Activated naive CD4-positive, alpha-beta T cell treated with anti-CD3 and anti-CD28 coated beads for 36 hours (primary cell): ENCODE measurements at places on chromosomes 11 and 22. TPM values are rescaled to one million over a fixed set of nuclear protein-coding genes. Genes with fewer than 3 reads are reported as not detected.

DNA sequence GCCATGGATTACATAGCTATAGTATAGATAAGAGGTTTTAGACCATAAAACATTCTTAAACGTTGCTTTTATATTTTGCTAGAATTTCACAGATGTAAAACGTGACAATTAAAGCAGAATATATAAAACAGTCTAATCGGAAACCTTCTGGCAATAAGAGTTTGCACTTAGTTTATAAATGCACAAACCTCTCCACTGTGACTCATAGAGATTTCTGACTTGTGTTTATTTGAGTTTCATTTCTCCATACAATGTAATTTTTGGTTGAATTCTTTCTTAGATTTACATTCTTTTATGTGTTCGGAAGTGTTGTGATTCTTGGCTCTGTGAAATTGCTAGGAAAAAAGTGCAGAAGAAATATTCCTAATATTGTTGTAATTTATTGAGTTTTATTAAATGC is 288.7 kb upstream of the CTSC start:
- no peak for DNase-seq

DNA sequence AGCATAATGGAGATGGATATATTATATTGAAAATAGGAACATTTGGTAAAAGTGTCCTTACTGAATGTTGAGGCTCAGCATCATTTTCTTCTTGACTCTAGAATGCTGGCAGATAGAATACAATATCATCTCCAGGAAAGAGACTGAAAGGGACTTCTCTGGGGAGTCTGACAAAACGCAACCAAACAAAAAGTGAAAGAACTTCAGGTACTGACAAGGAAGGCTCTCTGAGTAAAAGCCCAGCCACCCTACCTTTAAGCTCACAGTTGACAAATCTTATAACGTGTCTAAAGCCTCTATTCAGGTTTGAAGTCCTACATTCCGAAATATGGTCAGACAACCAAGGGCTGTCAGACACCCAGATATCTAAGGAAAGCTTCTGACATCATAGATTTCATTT is 590.8 kb downstream of the SOX6 start:
- no peak for DNase-seq

The RFPL1 gene
- not detected for total RNA-seq

The DCHS1 gene
- total RNA-seq = 0.88 TPM

DNA sequence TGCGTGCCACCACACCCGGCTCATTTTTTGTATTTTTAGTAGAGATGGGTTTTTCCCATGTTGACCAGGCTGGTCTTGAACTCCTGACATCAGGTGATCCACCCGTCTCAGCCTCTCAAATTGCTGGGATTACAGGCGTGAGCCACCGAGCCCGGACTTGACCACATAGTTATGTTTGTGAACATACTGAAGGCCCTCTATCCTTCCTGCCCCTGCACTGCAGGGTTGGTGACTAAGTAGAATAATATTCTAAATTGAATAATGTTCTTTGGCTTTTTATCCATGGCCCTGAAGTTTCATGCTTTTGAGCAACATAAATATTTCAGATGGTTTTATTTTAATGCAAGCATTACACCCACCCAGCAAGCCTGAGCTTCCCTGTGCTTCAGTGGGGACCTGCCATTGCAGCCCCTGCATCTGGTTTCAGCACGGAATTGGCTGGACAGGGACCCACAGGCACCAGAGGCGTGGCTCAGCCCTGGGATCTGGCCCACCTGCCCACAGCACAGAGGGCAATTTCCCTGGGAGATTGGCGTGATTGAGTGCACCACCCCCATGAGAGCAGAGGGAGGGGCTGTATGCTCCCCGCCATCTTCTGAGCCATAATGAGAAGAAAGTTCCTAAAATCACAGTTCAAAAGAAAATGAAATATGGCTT is 460.5 kb downstream of the BRD1 start:
- DNase-seq = no peak

DNA sequence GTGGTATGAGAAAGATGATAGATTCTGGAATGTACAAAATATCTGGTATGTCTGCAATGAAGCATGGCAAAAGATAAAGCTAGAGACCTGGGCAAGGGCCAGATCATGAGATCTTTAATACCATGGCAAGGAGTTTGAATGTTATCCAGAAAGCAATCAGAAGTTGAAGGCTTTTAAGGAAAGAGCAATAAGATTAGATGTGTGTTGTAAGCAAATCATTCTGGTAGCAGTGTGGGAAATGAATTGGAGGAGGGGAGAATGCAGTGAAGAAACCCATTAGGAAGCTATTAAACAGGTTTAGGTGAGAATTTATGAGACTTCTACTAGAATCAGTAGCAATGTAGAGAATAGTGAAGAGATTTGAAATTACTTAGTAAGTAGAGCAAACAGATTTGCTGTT is 32.2 kb upstream of the SYT9 start:
- no peak for DNase-seq

DNA sequence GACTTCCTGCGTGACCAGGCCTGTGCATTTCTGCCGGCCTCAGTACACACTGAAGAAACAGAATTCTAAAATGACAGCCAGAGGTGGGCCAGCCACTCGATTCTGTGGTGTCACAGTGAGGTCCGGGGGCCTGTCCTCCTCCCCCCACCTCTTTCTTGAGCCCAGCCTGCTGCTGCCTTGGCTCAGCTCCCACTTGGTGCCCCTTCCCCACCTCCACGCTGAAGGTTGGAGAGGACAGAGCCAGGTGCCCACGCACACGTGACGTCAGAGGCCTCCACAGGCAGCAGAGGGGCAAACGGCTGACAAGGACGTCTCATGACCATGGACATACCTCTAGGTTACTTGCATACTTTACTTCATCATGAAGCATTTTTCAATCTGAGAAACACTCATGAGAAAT is 78.0 kb upstream of the SHANK2 start:
- DNase-seq = no peak

The OR6T1 gene
- not detected for total RNA-seq

DNA sequence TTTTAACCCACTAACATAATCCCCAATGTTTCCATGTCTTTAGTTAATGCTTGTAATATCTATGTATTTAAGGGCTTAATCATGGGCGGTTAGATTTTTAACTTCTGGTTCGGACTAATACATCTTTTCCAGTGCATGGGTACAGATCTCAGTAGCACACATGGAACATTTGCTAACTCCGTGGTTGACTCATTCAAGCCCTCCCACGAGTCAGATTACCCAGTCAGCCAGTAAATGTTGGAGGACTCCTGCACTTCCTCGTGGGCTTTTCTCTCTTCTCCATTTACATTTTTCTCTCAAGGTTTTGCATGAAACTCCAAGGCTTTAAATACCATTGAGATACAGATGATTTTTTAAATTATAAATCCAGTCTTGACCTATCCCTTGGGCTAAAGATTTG is 313.9 kb downstream of the ST3GAL4 start:
- DNase-seq = no peak

DNA sequence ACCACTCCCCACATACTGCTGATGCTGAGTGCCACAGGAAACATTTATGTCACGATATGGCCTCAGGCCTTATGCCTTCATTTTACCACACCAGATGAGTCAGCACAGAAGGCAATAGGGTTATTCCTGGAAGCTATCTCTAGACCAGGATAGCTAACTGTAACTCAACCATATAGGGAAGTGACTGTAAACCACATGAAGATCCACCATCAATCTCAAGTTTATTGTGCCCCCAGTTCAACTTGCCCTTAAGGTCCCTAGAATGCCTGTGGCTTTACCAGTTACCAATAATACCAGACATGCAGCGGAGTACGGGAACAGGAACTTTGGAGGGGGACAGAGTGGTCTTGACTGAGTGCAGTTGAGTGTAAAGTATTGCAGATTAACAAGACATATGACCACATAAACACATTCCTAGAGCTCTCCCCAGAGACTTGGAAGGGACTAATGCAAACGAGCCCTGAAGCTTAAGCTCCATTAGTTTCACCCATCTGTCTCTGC is 180.9 kb downstream of the KIF18A start:
- no peak for DNase-seq

- DNase-seq = no peak
Measured at GRCh38 chr22:35777335-35777975, 59.8 kb downstream of the APOL5 start.

The SOX10 gene
- total RNA-seq = not detected

- DNase-seq = no peak
Measured at GRCh38 chr22:50141462-50141861, 29.1 kb upstream of the PANX2 start.

- DNase-seq = peak; percentile 49
Measured at GRCh38 chr11:8219257-8220021, 44.2 kb downstream of the LMO1 start.

The OR2AG1 gene
- total RNA-seq = not detected

DNA sequence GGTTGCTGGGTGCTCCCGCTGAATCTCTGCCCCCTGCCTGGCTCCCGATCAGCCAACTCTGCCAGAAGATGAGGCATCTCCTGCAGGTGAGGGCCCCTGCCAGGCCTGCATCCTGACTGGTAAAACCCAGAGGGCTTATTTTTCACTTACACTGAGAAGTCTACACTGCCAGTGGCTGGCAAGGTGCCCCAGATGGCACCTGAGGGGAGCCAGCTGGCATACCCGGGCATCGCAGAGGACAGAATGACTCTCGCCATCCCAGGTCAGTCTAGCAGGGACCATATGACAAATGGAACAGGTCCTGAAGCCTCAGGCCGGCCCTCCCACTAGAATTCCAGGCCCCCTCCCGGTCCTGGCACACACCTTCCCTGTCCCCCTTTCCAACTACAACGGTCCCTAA is 30.9 kb downstream of the MACROD1 start:
- no peak for DNase-seq

The GUCY1A2 gene
- total RNA-seq = not detected

The C11orf16 gene
- not detected for total RNA-seq

DNA sequence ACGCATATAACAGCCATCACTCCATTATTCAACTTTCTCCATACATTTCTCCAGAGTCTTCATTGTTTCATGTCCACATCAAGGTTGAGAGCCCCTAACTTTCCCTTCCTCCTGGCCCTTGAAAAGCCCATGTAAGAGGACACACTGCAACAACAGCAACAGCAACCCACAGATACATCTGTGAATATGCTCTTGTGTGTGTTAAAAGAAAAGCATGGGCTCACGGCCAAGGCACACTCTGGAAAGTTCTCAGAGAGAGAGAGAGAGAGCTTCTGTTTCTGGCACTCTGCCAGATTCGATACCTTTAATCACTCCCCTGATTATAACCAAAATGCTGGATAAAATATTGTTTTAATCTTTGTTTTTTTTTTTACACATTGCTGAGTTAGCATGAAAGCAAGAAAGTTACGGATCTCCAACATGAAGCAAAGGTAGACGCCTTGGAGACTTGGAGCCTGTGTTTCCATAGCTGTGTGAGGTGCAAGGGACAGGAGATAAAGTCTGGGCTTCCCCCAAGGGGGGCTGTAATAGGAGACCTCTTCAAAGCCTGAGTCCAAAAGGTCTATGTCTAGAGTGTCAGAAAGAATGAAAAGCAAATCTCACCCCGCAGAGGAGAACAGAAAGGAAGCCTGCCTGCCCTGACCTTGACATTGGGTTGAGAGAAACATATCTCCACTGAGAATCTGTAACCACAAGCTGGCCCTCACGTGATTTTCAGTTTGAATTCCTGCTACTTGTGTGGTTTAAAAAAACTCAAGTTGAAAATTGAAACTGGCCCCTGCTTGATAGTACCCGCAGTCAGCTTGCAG is 33.7 kb upstream of the MPPED1 start:
- no peak for DNase-seq

GRCh38 chr11:126186025-126186698 is 25.3 kb downstream of the RPUSD4 start:
- DNase-seq = no peak

The PATE2 gene
- total RNA-seq = not detected

DNA sequence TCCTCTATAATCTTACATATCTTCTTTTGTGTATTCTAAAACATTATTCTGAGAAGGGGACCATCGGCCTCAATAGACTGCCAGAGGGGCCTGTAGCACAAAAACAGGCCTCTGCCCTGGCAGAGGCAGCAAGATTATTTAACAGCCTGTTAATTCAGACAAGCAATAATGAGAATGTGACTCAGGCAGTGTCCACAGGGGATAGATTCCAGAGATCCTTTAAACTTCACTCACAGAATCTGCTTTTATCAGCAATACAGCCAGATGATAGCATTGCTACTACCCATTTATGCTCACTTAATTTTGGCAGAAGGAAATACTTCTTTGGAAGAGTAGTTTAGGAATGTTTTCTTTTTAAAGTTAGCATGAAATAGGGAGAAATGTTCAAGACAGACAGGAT is 44.9 kb downstream of the AAMDC start:
- DNase-seq = no peak

DNA sequence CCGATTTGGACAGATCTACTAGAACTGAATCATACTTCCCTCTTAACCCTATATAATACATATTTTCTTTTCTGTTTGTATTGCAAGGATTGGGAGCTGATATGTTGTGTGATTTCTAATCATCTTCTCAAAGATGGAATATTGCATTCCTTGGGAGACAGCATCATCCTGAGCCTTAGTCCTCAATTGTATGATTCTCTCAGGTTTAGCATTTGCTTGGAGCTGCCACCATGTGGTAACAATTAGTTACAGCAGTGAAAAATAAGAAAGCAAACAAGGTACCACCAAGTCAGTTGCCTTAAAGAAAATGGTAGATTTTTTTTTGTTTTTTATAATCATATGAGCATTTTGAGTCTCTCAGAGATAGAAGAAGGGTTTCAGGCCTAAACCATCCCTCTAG is 11.9 kb downstream of the SNX19 start:
- no peak for DNase-seq

The TEF gene
- 1.9 TPM for total RNA-seq

The OR8H2 gene
- not detected for total RNA-seq

- peak; percentile 23 for DNase-seq
Measured at GRCh38 chr11:14577292-14577691, 57.1 kb upstream of the PSMA1 start.

The CYTH4 gene
- 30.5 TPM for total RNA-seq

The RTN4R gene
- 2.5 TPM for total RNA-seq

- DNase-seq = no peak
Measured at GRCh38 chr22:19982991-19983578, 33.5 kb downstream of the ARVCF start.

GRCh38 chr11:59189986-59190385 is 18.1 kb downstream of the DTX4 start:
- DNase-seq = no peak

DNA sequence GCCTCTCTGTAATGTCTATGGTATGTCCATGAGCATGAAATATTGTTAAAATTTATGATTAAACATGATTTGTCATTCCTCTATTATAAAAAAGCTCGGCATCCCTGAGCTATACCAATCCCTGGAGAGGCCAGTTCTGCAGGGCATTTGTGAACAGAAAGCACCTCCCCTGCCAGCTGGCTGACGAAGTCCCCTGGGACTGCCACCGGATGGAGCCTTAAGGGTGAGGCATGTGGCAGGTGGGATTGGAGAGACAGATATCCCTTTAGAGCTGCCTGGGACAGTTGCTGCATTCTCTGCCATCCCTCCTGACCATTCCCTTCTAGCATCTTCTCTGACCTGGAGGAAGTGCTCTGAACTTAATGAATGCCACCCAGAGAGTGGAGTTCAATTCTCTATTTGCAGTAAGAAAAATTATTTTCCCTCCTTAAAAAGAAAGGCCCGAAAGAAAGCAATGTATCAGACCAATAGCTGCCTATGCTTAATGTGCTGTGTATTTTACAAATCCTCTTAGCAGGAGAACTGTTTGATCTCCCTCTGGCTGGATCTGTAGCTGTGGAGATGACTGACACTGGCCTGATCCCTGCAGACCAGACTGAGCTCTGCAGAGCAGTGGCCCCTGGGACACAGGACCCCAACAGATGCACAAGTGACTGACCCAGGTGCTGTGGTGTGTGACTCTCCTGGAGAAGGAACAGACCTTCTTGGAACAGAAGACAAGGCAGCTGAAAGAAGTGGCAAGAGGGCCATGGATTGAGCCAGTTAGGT is 219.0 kb upstream of the NAV2 start:
- DNase-seq = no peak
